ENCODE measurements at places on chromosomes 11 and 22.

DNA sequence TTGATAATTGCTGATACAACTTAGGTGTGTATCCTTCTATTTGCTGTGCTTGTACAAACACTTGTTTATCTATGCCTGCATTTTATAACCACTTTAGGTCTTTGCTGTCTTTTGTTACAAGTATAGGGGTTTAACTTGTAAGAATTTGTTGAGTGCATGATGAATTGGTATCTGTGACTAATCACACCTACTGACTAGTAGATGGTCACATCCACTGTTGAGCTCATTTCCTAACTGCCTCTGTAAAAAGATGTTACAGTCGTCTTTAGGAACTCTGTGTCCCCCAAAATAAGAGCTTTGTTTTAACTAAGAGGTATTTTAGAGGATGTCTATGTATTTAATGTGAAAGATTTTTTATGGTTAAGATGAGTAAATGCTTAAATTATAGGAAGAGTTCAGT is 60.5 kb downstream of the HIPK3 start:
- DNase-seq, result no peak

DNA sequence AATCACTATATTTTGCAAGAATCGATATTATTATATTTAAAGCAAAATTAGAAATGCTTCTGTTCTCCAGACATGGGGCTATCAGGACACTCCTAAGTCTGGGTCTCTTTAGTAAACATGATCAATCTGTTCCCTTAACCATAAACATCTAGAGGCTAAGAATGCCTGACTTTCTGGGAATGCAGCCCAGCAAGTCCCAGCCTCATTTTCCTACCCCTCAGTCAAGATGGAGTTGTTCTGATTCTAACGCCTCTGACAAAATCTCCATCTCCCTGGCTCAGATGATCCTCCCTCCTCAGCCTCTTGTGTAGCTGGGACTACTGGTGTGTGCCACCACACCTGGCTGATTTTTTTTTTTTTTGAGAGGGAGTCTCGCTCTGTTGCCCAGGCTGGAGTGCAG is 35.0 kb downstream of the SLCO2B1 start:
- DNase-seq, result no peak

DNA sequence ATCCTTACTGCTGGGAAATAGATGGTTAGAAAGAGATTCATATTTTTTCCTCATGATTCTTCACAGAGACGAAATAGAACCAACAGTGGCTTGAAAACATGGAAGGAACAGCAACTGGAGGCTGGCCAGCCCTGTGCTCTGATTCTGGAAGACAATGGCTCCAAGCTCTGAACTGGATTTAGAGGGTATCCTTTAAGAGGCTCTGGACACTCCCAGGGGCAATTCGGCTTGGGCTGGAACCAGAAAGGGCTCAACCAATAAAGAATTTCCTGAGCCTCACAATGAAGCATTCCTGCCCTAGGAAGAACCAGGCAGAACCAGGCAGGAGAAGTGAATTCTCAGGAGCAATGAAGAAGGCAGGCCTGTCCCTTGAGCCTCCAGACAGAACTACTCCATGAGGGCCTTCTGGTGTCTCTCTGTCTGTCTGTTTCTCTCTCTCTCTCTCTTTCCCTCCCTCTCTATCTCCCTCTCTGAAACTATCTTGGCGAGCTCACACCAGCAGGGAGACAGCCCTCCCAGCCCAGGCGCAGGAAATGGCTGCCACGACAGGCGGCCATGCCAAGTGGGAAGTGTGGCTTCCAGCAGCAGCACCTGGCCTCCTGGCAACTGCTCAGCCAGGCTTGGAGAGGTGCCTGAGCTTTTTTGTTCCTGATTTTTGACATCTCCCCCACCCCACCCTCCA is 93.3 kb downstream of the RCN1 start:
- DNase-seq, result no peak

- DNase-seq, result no peak
Measured at GRCh38 chr11:81052344-81053158, 1611.7 kb upstream of the TENM4 start.

GRCh38 chr11:123065621-123066020 is 3.7 kb upstream of the HSPA8 start:
- no peak for DNase-seq

DNA sequence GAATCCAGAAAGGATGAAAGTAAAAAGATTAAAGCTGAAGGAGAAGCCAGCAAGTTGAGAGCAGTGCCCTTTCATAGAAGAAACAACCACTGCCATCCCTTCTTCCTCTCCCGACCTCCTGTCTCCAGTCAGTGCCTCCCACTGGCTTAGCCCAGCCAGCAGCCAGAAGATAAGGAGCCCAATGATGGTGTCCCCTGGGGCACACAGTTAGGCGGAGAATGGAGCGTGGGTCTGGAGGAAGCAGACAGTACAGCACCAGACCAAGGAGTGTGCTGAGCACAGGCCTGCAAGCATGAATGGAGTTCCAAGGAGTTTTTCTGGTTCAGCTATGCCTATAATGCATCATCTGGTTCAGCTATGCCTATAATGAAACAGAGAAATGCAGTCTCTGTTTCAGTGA is 54.3 kb upstream of the TNRC6B start:
- DNase-seq, result no peak
